Activated T-helper 1 cell treated with Interleukin-2 at 50 U/mL for 16 hours (primary cell): ENCODE measurements at places on chromosomes 3 and 15.

DNA sequence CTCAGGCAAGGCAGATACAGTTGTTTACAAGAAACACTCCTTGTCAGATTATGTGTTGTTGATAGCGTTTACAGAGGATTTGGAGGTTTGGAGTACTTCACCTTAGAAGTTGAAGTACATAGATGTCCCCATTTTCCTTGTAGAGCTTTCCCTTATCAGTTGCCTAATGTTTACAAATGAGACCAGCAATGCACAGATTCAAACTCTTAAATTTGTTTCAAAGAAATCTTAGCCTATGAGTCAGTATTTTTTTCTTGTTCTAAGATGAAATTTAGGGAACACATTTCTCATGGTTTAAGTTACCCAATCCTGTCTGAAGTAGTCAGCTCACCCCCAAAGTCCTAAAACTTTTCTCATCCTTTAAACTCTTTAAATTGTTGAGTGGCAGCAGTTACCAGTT lies 6.3 kb upstream of the EIF5A2 start:
- no peak for DNase-seq

DNA sequence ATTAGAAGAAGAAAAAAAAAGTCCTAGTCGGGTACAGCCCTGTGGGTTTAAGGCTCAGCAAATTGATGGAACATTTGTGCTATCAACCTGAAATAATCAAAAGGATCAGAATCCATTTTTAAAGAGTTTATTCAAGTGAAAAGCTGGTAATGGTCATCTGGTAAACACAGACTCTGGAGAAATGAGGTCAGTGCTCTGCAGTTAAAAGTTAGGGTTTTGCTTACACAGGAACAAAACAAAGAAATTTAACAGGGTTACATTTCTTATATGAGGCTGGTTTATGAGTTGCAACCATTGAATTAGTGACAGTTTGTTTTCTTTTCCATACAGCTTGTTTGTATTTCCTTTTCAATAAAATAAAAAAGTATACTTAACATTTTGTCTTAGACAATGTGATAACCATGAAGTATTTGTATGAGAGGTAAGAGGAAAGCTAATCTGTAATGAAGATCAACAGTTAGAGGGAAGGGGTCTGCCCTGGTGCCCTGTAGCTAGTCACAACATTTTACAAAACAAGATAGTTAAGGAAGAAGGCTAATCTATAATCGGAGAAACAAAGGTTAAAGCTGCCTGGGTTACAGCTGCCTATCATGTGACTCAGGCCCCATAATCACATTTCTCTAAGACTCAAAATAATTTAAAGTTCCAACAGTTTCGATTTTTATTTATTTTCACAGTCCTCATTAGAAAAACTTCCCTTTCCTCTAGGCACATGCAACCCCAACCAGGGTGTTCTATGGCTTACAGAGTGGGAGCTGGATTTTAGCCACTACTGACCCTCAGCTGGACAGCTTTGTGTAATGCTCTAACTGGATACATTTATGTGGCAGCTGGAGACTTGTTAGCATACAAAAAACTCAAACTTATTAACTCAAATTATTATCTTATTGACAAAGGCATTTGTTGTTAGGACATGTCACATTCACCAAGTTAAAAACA lies 98.1 kb upstream of the ACP3 start:
- DNase-seq, result no peak

DNA sequence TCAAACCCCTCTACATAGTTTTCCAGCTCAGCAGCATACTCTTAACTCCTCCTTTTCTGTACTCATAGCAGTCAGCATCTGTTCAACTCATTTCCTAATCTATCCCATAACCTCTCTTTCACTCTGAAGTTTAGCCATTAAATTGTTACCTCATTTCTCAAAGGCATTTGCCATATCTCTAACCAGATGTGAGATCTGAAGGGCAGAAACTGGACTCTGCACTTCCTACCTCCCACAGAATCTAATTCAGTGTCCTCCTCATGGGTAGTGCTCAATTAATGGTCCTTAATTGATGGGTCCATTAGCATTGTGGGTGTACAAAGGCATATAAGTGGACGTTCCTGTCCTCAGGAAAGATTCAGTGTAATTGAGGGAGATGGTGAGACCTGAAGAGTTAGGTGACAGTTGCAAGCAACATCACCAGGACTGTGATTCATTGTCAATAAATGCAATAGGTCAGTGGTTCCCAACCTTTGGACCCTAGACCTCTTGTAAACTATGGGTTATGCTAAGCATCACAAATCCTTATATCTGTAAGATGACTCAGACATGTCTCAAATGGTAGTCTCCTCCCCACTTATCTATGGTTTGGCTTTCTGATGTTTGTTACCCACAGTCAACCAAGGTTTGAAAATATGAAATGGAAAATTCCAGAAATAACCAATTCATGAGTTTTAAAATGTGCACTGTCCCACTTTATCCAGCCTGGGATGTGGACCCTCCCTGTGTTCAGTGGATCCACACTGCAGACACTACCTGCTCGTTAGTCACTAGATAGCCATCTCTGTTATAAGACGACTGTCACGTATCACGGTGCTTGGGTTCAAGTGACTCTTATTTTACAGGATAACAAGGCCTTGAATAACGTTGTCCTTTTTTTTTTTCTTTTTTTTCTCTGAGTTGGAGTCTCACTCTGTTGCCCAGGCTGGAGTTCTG lies 25.0 kb upstream of the UACA start:
- no peak for DNase-seq

GRCh38 chr3:14434498-14435151 lies 32.2 kb downstream of the SLC6A6 start:
- no peak for DNase-seq

DNA sequence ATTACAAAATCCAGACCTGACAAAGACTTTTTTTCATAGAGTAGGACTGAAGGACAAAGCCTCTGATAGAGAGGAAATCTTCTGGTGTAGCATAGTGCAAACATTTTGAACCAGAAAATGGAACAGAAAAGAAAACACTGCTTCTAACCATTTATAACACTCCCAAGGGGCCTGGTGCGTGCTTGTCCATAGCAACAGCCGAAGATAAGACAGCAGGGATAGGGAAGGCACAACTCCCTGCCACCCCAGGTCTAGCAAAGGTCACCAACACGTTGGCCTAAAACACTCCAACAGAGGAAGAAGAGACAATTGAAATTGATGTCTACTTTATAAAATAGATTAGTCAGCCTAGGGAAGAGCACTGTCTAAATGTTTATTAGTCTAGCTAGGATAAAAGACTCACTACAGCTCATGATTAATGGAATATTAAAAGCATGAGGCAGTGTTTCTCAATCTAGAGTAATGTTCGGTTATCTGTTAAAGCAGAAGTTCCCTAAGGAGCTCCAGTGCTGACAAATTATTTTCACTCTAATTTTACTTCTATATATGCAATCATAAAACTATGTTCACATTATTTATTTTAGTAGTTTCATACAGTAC lies 145.2 kb downstream of the P3H2 start:
- no peak for DNase-seq

DNA sequence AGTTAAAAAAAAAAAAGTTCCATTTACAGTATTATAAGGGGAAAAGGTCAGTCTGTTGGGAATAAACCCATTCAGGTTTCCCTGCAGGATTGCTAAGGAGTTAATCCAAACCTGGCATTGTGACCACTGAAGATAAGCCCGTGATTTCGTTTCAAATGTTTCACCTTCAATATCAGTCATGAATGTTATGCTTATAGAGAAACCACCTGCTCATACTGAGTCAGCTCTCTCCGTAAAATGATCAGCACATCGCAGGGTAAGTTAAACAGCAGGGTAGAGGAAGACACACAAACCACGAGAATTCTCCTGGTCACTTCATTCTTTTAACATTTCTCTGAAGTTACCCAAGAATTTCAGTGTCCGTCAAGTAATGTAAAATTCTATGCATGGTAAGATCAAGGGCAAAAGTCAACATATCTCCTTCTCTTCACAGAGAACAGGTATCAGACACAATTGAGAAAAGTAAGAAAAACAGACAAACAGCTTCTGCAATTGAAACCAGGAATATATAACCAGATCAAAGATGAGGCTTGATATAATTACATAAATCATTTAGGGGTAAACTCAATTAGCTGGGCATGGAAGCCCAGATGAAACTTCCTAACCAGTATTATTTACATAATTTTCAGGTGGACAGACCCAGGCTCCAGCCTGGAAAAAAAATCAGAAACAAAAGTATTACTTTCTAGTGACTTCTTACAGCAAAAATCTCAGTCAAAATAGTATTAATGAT lies 67.6 kb upstream of the ARHGEF3 start:
- no peak for DNase-seq
